DMS53 (cell line): ENCODE measurements at places on chromosomes 11 and 22.

GRCh38 chr11:76664578-76665061, 5.9 kb downstream of the LRRC32 start:
- DNase-seq, result no peak

- peak; percentile 49 for DNase-seq
These were observed 44.4 kb downstream of the BRSK2 start for GRCh38 chr11:1433977-1434640.

GRCh38 chr11:70914496-70914895, 337.9 kb downstream of the SHANK2 start:
- no peak for DNase-seq

GRCh38 chr11:32186118-32186517, 95.2 kb downstream of the RCN1 start:
- no peak for DNase-seq

GRCh38 chr11:18706330-18707243, 8.0 kb downstream of the TMEM86A start:
- DNase-seq, result peak; percentile 98

DNA sequence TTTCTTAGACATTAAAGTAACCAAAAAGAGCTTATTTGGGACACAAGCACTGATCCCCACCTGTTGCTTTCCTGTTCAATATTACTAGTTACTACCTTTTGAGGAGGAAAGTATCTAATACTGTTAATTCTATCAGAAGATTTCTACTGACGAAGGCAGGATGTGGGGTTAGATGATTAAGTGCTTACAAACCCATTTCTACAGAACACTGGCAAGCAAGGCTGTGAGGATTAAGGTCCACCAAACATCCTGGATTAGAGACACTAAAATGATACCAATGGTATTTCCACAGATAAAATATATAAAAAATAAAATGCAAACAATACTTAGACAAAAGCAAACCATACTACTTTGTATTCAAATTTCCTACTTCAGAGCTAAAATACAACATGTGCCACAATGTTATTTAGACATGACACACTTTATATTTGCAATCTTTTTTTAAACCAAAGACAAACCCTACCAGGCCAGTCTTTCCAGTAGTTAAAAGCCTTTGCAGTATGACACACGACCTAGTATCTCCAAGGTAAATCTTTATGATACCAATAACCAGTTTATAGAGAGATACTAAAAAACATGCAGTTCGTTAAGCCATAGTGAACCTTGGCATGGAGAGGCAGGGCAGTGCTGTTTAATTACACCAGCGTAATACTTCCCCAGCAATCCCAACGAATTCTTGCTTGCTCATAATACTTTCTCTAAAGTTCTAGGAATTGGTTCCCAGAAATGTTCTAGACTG, 71.2 kb upstream of the TP53AIP1 start:
- no peak for DNase-seq

- DNase-seq, result no peak
These were observed 18.3 kb upstream of the GALNT18 start for GRCh38 chr11:11640152-11640551.

- no peak for DNase-seq
These were observed 299.7 kb downstream of the ST3GAL4 start for GRCh38 chr11:126654886-126655806.

DNA sequence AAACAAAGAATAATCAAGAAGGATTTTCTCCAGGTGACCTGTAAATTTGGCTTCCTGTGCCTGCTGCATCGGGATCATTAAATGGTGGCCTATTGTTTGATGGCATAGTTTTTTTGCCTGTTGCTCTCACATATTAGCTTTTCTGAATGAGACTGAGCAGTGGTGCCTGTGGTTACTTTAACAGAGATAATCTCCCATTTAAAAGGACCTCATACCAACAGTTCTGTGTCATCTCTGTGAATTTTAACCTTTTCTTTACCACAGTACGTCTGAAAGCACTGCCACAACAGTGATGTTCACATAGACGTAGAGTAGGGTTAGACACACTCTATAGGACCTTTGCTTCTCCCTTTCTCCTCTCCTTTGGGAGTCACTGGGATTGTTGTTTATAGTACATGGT, 22.9 kb upstream of the RCE1 start:
- DNase-seq, result no peak

GRCh38 chr11:125762445-125762844, 16.2 kb downstream of the PATE2 start:
- DNase-seq, result no peak

DNA sequence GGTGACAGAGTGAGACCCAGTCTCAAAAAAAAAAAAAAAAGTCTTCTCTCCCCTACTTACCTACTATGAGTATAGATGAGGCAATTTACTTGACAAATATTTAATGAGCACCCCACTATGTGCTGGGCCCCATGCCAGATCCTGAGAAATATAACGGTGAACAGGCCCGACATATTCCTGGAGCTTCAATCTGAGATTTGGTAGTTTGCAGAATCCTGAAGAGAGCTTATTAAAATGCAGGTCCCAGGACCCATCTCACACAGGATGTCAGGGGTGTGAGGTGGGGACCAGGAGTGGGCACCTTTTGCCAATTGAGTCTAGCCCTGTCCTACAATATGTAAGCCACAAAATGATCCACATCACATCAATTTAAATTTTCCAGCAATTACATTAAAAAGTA, 44.0 kb downstream of the KCNJ4 start:
- no peak for DNase-seq

DNA sequence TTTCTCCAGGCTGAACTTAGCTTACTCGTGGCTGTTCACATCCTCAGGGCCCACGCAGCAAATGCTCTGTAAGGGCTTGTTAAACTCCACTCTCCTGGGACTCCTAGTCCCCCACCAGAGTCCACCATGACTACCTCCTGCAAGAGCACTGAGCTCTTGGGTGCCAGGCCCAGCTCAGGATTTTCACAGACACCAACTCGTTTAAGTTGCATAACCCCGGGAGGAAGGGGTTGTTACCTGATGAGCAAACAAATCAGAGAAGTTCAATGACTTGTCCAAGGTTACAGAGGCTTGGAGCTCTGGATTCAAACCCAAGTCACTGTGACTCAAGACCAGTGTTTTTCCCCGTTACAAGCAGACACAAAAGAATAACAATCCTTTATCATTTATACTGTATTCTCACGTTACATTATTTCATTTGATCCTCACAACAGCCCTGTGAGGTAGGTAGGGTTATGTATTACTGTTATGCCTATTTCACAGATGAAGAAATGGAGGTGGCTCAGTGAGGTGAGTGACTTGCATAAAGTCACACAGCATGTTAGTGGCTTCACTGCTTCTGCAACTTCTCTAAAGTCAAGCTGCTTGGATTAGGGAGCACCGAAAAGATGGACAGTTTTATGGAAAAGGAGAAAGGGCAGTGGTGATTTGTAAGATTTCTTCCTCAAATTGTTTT, 17.4 kb downstream of the KCTD21 start:
- DNase-seq, result no peak

GRCh38 chr11:31720225-31720624, 90.9 kb downstream of the PAX6 start:
- DNase-seq, result peak; percentile 45

DNA sequence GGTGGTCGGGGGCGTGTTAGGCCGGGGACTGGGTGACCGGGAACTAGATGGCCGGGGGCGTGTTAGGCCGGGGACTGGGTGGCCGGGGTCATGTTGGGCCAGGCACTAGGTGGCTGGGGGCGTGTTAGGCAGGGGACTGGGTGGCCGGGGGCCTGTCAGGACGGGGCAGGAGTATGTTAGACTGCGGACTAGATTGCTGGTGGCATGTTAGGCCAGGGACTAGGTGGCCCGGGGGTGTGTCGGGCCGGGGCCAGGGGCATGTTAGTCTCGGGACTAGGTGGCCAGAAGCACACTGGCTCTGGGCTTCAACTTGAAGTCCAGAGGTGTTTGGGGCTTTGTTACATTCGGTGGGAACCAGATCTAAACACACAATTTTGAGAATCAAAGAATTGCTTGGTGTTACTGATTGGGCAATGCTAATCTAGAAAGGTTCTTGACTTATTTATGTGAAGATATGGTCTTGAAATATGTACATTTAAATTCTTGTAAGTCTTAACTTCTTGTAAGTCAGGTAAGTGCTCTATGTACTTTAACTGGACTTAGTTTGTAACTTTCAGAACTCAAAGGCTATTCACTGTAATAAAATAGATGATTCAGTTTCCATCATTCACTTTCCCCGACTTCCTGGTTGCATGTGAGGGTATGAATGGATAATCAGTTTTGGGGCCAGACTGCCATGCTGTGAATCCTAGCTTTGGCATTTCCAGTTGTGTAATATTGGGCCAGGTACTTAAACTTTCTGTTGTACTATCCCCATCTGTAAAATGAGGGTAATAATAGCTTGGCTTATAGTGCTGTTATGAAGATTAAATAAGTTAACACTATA, 1.1 kb downstream of the EXT2 start:
- DNase-seq, result peak; percentile 22

DNA sequence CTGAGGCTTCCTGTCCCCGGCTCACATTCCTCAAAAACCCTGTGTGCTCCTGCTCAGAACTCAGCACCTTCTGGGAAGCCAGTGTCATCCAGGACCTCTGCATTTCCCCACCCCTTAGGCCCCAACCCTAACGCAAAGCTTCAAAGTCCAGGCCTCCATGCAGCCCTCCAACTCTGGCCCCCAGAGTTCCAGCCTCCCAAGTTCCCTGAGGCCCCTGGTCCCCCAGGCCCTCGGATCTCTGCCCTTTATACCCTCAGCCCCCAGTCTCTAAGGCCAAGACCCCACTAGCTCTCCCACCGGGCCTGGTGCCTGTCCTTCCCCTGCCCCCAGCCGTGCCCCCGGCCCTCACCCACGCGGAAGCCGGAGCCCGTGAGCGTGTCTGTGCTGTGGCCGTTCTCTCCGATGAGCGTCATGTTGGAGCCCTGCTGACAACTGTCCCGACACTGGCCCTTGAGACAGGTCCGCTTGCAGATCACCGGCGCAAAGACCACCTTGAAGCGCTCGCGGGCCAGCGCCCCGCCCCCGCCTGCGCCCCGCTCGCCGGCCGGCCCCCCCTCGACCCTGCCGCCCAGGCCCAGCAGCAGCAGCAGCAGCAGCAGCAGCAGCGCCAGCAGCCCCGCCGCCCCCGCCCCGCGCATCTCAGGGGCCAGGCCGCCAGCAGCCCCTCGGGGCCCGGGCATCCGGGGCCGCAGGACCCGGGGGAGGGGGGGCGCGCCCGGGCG, 718 bp downstream of the LTBP3 start:
- DNase-seq, result peak; percentile 53

GRCh38 chr22:46619830-46620501, at the start of gene GRAMD4:
Gene GRAMD4, plus strand, starts transcription at chr22:46620386. Its CDS starts 6,414 bp downstream, at chr22:46626800.
- no peak for DNase-seq

DNA sequence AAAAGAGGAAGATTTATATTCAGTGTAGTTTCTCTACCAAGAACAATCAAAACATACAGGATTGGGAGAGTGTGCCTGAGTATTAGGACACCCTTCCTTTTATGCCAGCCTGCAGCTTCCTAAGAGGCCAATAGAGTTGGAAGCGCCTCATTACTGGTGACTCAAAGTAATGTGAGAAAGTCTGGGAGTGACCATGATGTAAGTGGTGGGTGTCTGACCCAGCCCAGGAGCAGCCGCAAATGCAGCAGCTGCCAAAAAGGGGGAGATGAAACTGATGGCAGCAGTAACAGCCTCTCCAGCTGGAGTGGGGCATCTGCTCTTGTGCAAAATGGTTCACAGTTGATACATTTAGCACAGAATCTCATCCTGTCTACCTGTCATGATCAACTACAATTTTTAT, 62.0 kb downstream of the ZNF280B start:
- DNase-seq, result no peak

GRCh38 chr22:43823911-43824665, 12.0 kb upstream of the EFCAB6 start:
- DNase-seq, result peak; percentile 77

GRCh38 chr22:39519681-39520225, 609 bp upstream of the ATF4 start:
- DNase-seq, result peak; percentile 99

- no peak for DNase-seq
These were observed 65.0 kb downstream of the CWF19L2 start for GRCh38 chr11:107392611-107393010.

DNA sequence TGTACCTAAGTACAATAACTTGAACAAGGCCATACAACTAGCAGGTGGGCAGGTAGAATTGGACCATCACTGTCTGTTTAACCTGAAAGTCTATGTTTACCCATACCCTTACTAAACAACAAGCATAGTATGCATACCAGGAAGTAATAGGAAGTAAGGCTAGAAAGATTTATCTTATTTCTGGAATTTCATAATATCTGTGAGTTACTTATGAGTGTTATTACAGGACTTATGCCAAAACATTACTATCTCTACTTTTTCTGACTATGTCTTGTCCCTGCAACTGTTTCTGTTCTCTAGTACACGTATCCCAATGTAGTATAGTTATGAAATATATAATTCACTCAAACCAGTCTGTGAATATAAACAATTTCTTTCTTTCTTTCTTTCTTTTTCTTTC, 1400.8 kb upstream of the TENM4 start:
- DNase-seq, result no peak

DNA sequence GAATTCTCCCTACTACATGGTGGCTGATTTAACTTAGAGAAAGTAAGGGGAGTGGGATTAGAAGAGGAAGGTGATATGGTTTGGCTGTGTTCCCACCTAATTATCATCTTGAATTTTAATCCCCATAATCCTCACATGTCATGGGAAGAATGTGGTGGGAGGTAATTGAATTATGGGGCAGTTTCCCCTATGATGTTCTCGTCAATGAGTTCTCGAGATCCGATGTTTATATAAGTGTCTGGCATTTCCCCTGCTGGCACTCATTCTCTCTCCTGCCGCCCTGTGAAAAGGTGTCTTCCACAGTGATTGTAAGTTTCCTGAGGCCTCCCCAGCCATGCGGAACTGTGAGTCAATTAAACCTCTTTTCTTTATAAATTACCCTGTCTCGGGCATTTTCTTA, 169.3 kb downstream of the CASP12 start:
- no peak for DNase-seq

DNA sequence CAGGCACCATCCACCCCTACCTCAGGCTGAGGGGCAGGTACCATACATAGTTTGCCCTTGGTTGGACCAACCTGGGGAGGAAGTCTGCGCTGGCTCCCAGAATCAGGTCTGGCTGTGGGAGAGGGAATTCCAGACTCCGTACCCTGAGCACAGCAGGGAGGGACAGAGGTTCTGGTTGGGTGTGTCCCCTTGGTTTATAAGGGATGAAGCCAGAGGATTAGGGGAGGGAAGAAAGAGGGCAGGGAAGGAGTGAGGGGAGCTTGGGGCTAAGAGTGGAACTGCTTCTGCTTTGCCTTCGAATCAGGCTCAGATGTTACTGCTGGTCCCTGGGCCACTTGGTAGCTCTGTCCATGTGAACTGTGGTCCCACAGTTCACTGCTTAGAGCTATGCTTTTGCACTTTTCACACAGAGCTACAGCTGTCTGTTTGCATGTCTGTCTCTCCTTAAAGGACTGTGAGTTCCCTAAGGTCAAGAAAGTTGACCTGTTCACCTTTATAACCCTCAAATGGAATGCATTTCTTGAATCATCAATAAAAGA, 9.2 kb downstream of the MMP20 start:
- peak; percentile 53 for DNase-seq

- no peak for DNase-seq
These were observed 71.5 kb downstream of the BRD1 start for GRCh38 chr22:49756201-49756600.
